ENCODE measurements at places on chromosomes 11 and 22.

- DNase-seq = no peak
These were observed 2.8 kb downstream of the NUDT8 start for GRCh38 chr11:67626970-67627369.

DNA sequence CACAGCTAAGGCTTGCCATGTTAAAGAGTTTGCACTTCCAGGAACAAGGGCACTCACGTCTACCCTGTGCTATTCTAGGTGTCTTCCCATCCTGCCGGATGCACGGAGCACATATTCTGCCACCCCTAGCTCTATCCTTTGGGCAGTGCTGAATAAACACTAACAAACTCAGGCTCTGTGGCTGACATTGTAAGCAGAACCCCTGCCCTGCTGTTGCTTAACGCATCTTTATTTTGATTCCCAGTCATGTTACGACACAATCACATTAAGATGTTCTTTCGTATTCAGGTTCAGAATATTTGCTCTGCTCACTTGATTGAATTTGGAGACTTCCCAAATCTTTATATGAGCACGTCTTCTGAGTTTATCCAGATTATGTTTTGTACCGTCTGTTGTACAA lies 3.7 kb upstream of the HDHD5 start:
- DNase-seq = no peak

GRCh38 chr22:24104307-24105012 lies 76.8 kb upstream of the SUSD2 start:
- DNase-seq = no peak

DNA sequence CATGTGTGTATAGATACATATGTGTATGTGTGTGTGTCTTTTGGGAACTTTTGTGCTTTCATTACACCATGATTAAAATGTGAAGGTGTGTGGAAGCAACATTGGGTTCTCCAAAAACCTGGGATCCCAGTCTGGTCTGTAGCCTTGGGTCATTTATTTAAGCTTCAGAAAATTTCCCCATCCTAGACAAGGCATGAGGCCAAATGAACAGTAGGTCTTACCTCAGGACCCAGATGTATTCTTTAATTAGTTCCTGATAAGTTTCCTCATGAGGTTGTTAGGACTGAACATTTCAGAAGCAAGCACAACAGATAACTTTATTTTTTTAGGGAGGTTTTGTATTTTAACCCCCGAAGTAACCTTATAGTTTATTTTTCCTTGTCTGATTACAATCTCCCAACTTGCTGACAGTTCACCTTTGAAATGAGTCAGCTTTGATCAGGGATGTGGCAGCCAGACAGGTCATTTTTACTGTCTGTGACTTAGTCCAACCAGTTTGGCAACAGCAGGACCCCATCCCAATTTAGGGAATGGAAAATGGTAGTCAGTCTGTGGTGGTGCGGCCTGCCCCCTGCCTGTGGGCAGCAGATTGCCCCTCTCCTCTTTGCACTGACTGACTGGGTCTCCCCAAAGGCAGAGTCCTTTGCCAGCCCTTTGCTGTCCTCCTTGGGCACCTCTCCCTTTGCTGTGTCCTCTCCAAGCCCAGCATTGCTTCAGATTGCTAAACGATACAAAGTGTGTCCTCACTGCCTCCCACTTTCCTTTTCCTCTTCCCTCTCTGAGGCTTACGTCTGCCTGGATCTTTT lies 88.3 kb downstream of the NAV2 start:
- DNase-seq = no peak

GRCh38 chr11:126140926-126141280 lies 70.5 kb downstream of the RPUSD4 start:
- DNase-seq = peak; percentile 7

DNA sequence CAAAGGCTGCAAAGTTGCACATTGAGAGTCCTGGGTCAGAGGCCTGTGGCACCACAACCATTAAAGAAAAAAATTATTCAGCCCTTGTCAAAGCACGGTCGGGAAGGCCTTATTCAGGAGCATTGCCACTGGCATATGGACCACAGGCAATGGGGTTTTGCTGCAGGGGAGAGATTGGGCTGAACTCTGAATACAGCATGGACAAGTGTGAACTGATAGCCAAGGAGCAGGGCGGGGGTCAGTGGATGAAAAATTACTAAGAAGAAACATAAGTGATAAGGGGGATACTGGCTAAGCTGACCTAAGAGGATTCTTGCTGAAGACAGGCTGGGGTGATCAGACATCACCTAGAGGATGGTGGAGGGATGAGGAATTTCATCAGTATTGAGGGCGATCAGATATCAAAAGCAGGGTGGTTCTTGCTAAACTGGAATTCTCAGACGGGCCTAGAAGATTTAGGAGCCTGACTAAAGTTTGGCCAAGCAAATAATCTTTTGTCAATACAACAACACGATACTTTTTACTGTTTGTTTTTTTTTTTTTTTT lies 3.3 kb upstream of the DGCR8 start:
- DNase-seq = no peak

- DNase-seq = peak; percentile 63
These were observed 11.9 kb downstream of the HIRA start for GRCh38 chr22:19419464-19420178.

DNA sequence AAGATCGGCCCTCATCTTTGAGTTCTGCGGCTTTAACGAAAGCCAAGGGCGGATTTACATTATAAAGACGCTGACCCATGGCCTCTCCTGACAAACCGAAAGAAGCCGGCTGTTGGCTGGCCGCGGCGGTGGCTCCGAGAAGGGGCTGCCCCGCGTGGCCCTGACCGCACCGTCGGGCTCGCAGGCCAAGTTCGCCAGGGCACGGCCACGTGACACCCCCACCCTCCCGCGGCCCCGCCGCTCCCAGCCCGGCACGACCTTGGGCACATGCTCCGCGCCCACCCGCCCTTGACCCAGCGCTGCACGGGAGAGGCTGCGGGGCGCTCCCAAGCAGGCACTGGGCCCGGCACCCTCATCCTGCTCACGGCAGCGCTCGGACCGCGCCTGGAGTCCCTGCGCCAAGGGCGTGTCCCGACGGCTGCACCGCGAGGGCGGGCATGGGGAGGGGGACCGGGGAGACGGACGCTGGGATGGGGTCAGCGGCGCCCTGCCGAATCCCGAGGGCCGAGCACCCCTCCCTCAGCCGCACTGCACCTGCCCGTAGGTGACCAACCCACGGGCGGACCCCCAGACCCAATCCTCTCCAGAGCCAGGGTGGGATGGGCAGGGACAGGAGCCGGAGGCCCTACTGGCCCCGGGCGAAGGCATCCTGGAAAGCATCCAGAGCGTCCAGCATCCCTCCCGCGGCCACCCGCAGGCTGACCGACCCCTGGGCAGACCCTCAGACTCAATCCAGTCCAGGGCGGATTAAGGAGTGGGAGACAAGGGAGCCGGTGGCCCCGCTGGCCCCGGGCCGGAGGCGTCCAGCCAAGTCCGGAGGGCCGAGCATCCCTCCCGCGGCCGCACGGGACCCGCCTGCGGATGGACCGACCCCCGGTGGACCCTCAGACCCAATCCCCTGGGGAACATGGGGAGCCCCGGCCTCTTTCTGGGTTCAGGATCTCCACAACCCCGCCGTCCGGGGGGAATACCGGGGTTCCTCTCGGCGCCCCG lies 759 bp downstream of the CPT1A start:
- DNase-seq = no peak

GRCh38 chr22:24359452-24360120 lies 67.8 kb upstream of the ADORA2A start:
- DNase-seq = no peak

DNA sequence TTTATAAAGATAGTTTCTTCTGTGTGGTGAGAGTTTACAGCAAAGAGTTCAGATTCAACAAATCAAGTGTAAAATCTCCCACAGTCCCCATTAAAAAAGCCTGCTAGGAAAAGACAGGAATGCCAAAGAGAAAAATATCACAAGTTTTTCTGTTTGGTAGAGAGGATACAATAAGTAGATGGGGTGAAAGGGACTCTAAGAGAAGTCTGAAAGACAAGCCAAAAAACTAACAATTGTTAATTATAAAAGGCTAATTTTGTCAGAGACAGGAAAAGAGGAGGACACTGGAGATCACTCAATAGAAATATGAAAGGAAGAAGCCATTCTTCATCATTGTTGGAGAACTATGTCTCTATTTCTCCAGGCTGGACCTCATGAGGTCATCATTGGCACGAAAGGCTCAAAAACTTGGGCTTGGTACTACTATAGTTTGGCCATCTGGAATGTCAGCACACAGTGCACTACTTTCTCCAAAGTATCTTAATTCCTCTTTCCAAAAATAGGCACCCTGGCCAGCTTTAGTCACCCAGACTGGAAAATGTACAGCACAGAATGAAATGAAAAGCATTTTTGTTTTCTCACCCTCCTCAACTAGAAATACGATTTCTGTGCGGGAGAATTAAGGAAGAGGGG lies 531 bp upstream of the SOX6 start:
- no peak for DNase-seq

DNA sequence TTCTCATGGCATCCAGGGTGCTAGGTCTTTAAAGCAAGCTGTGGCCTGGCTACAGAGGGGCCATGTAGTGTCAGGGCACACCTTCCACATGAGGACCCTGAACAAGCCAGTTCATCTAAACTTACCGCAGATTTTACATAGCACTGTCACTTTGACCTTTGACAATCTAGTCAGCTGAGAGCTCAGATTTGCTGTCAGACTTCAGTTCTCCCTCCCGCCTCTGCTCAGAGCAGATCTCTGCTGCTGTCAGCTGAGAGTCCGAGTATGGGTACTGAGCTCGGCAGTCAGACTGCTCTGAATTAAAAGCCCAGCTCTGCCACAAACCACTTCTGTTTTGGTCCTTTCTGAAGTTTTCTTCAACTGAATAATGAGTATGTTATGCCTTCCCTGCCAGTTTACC lies 507.1 kb downstream of the SOX6 start:
- no peak for DNase-seq

GRCh38 chr22:19888131-19888746 lies 33.6 kb upstream of the GNB1L start:
- no peak for DNase-seq

GRCh38 chr11:44861849-44862557 lies 88.7 kb downstream of the TP53I11 start:
- peak; percentile 31 for DNase-seq

- DNase-seq = no peak
These were observed 2.6 kb downstream of the KCNQ1 start for GRCh38 chr11:2447253-2447950.

- DNase-seq = no peak
These were observed 929 bp downstream of the PRDM10 start for GRCh38 chr11:130001461-130002351.

- DNase-seq = no peak
These were observed 745 bp upstream of the ZBTB44 start for GRCh38 chr11:130315354-130315970.

DNA sequence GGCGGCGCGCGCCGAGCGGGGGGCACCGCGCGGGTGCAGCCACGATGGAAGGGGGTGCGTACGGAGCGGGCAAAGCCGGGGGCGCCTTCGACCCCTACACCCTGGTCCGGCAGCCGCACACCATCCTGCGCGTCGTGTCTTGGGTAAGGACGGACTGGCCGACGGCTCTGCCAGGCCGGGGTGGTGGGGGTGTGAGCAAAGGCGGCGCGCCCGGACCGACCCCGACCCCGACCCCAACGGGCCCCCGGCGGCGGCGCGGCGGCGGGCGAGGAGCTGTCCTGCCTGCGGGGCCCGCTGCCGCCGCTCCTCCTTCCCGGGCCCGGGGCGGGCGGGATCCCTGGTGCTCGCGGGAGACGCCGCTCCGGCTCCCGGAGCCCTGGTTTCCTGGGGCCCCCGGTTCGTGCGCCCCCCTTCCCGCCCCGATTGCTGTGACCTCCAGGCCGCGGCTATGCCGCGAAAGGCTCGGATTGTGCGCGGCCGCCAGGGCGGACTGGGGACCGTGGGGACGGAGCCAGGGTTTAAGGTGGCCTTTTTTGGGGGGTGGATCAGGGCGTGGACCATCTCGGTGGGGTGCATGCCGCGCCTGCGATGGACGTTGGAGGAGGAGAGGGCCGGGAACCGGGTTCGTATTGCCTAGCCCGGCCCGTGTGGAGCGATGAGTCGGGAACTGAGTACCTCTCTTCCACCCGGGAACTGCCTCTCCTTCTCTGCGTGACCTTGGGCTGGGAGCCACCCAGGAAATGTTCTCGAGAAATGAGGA lies at the start of gene SYNGR1:
Gene SYNGR1, plus strand, starts transcription at position 25 of the 760 bp plus-strand sequence. Its CDS starts 20 bp downstream, at position 45.
- no peak for DNase-seq

Data from NCI-H524 (cell line).